Activated T-helper 17 cell treated with anti-CD3 and anti-CD28 coated beads, Interleukin-2, amount 50 U/mL, for 72 hours (primary cell): ENCODE measurements at places on chromosomes 12 and 14.
A peak's percentile ranks its signal among the peaks of the same experiment; 100 is the strongest.

- ATAC-seq, result no peak
These were observed 7.9 kb downstream of the HMGA2 start for GRCh38 chr12:65832217-65832616.

DNA sequence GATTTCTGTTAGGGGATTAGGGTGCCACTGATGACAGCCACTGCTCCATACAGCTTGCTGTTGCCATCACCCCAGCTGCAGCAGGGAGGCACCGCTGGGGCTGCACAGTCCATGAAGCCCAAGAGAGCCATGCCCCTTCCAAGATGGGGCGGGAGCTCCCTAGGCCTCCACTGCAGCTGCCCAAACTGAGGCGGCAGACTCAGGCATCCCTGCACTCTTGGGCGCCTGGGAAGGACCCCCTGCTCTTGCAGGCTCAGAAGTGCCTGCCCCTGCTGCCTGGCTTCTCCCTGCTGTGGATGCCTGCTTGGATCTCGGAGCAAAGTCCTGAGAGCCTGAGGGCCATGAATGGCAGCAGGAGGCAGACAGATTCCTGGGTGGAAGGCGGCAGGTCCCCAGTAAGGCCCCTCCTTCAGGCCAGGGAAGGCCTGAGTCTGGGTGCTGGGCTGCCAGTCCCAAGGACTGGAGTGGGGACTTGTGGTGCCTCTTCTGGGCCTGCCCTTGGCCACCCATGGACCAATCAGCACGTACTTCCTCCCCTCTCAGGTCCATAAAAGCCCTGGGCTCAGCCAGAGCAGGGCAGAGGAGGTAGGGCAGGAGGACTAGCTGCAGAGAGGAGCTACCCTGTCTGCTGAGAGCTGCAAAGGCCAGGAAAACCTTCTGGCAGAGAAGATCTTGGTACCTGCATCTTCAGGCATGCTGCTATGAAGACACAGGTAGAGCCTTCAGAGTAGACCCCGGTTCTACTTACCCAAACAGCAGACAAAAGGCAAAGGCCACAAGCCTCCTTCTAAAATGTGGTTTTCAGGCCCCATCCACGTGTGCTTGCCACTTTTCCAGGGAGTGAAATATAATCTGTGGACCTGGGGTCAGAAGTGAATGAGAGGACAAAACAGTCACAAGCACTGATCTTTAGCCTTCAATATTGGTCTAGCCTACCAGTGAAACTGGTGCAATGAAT, 30.0 kb upstream of the STK38L start:
- no peak for ATAC-seq

DNA sequence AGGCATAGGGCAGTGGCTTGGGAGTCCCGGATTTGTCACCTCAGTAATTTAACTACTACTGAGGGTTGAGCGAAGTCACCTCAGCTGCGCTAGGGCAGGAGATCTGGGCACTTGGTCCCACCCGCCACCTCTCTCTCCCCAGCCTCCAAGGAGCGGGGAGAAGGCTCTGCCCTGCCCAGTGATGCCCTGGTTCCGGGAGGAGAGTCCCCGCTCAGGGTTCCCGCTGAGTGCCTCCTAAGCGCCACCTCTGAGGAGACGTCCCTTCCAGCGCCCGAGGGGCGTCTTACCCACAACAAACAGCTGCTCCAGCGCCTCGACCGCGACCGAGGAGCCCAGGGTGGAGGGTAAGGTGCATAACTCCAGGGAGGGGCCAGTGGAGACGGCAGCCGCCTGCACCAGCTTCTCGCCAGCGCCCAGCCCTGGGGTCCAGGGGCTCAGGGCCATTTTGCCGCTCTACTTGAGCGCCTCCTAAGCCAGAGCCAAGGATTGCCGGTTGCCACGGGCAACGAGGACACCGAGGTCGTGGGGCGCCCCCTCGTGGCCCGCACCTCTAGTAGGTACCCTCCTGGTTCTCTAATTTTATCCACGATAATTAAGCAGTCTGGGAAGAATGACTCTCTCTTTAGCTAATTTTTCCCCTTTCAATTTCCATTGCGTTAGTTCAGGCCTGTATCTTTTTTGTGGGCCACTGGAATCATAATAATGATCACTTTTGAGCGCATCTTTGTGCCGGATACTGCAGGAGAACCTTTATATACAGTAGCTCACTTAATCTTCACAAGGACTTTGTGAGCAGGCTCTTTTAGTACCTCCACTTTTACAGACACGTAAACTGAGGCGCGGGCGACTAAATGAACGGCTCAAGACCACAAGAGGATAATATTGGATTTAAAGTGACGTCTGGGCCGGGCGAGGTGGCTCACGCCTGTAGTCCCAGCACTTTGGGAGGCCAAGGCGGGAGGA, at the start of gene CCDC175:
Gene CCDC175 (minus strand): TSS at position 481 of the 963 bp plus-strand sequence. CDS start 37 bp downstream, at position 444.
- peak; percentile 98 for ATAC-seq

DNA sequence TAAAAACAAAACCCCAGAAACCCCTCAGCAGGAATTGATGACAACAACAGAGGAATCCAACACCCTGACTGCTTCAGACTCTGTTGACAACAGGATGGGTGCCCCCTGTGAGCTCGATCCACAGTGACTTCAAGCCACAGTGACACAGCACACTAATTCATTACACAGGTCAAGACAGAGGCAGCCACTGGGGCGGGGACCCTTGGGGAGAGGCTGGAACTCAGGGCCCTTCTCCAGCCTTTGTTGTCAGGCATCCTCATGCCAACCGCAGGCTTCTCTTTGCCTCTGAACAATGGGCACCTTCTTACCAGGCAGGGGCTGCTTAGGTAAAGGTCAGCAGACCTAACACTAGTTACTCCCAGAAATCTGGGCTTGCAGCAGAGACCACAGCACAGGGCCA, 37.6 kb downstream of the ACADS start:
- ATAC-seq, result no peak
